RPMI7951 (cell line): ENCODE measurements at places on chromosomes 2 and 18. TPM values are rescaled to one million over a fixed set of nuclear protein-coding genes. Genes with fewer than 3 reads are reported as not detected.

- no peak for DNase-seq
These were observed 23.5 kb downstream of the ROCK2 start for GRCh38 chr2:11320698-11321492.

DNA sequence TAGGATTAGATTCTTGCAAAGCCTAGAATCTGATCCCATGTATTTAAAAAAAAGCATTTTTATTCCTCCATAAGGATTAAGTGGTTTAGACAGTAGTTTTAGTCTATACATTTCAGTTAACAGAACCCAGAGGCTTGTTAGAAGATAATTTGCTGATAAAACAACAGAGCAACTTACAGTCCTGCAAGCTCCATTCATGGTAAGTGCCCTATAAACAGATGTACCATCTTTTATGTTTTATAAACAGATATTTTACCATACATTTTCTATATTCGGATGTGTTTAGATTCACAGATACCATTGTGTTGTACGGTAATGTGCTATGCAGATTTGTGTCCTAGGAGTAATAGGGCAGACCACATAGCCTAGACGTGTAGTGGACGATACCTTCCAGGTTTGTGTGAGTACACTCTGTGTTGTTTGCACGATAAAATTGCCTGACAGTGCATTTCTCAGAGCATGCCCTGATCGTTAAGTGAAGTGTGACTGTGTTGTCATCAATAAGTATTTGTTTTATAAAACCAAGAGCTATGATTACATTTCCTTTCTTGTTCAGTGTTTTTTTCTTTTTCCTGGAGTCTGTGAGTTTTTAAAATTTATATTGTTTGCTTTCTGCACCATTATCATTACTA is 54.2 kb downstream of the CERS6 start:
- no peak for DNase-seq

MEP1B gene
- not detected in 2 replicates for total RNA-seq

DNA sequence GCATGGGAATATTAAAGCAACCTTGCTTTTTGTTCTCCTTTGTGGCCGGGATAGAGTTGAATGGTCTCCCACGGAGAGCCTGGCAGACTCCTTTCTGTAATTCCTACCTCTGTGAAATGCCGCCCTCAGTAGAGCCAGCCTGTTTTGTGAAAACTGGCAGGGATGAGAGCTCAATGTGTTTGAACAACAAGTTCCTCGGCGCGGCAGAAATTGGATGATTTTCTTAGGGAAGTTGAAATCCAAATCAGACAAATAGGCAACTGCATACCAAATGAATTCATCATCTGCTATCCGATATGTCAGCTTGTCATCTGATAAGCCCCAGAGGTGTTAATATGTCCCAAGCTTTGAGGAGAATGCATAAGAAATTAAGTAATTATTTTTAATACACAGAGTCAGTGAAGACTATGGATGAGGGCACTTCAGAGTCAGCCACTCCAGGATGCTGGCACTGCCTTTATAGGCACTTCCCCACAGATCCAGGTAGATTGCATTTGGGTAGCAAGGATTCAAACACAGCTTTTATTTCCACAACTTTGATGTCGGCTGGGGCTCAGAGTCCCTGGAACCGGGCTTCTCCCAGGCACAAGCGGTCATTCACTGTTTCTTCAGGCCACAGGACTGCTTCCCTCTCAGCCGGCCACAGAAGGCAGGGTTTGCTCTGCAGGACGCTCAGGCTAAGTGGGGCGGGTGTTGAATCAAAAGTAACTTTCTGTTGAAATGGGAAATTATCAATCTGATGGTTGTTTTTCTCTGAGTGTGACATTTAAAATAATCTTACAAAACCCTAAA is 82.8 kb upstream of the REV1 start:
- DNase-seq, result no peak

ESPNL gene
- under 0.01 TPM in 1 of 2 replicates, not detected in the other for total RNA-seq

DNA sequence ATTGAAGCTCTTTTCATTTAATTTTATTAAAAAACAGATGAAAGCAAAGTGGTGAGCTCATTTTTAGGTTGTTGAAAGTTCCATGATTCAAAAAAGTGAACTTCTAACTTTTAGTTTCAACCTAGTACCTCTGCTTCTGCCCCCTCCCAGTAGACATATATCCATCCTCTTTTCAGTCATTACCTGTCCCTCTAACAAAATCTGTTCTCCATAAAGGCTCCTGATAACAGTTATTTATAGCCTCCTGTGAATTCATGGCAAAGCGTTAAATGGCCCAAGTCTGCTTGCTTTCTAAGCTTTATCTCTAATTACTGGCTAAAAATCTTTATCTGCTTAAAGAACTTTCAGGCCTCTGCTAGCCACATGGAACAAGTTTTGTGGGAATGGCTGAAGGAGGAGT is 148.1 kb downstream of the TTC27 start:
- DNase-seq, result no peak

DNA sequence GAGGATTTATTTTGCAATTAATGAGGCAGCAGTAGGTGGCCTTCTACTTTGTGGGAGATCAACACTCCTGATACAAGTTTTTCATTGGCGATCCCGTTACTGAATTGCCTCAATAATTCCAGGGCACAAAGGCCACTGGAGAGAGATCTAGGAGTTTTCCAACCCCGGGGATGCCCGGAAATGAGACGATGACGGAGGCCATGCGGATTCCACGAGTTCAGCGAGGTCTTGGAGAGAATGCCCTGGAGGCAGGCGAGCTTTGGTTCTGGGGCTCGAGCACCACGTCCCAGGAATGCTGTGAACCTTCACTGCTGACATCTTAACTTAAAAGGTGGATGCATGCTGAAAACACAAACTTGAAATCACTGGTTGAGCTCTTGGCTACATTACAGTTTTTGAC is 74.2 kb downstream of the LDLRAD4 start:
- peak; percentile 24 for DNase-seq

DNA sequence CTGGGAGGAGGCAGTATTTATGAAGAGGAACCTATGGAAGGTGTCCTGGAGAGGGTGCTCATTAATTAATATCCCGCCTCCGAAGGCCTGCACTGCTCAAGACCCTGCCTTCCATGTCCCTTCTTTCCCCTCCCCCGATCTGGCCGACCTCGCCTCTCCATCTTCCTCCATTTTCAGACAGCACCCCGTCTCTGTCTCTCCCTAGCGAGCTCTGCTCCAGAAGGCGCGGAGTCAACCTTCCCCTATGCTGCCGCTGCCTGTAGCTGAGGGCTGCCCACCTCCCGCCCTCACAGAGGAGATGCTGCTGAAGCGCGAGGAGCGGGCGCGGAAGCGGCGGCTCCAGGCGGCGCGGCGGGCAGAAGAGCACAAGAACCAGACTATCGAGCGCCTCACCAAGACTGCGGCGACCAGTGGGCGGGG is 1.1 kb upstream of the WBP1 start:
- DNase-seq, result peak; percentile 59

NFATC1 gene
- 0.39 TPM in 1 of 2 replicates, not detected in the other for total RNA-seq

KCNK3 gene
- 1.1 and 2.3 TPM in 2 replicates for total RNA-seq

RFTN2 gene
- total RNA-seq, result 1.7 and 2.0 TPM in 2 replicates

DNA sequence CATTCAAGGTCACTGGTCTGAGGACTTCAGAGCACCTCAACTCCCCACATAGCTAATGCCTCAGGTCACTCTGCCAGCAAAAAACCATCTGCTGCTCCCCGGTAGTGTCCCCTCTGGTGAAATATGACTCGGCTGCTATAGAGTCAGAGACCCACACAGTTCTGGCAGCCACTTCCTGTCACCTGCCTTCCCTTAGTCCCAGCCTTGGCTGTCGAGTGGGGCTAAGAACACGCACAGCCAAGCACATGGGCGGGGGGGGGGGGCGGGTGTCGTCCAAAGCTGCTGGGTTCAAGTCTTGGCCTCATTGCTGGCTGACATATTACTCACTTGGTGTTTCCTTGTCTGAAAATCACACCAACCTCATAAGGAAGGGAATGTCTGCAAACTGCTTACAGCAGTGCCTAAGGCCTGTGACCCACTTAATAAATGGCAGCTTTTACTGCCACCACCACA is 37.5 kb downstream of the POLR1A start:
- DNase-seq, result peak; percentile 94

GRCh38 chr2:32632089-32632488 is 4.2 kb downstream of the TTC27 start:
- peak; percentile 31 for DNase-seq

- no peak for DNase-seq
These were observed 19.1 kb upstream of the BCL2L11 start for GRCh38 chr2:111101592-111101991.

GRCh38 chr2:217162533-217162932 is 302.7 kb upstream of the TNP1 start:
- peak; percentile 97 for DNase-seq
